ENCODE measurements at places on chromosomes 2 and 18.

DNA sequence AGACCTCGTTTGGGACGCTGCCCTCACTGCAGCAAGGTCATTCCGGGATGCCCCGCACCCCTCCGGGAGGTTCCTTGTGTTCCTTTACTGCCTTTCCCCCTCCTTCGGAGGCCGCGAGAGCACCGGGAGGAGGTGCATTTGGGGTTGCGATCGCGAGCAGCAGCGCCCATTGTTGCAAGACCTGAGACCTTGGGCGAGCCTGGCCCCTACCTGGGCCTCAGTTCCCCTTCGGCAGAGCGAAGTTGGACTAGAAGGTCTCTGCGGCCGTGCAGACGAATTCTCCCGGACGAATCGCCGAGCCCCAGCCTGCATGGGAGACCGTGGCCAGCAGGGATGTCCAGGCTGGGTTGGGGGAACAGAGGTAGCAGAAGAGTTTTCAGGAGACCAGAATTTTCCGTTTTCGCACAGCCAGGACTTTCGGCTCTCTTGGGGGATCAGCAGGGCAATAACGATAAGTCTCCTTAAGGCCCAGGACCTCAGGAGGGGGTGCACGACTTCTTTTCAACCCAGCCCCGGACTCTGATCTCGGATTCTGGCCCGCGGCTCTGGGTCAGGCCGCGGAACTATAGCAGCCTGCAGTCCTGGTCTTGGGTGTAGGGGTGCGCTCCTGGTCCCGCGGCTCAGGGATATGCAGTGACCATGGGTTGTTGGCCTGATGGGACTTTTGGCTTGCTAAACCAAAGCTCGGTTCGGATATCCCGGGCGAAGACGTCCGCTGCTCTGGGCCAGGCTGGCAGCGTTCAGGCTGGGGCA lies 2.8 kb downstream of the GDF7 start:
- no peak for DNase-seq

- DNase-seq: no peak
These were observed 94.9 kb upstream of the PAPOLG start for GRCh38 chr2:60661073-60661738.

DNA sequence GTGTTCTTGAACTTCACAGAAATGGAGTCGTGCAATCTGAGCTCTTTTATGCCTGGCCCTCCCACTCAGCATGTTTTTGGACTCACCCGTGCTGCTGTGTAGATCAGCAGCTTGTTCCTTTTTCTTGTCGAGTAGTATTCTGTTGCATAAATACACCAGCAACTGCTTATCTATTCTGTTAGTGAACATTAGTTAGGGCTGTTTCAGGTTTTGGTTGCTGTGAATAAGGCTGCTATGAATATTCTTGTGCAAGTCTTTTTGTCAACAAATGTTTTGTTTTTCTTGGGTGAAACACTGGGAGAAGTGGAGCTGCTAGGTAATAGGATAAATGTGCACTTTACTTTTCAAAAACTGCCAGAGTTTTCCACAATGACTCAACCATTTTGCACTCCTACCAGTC lies 15.3 kb upstream of the CIDEA start:
- DNase-seq: no peak

- DNase-seq: no peak
These were observed 155.1 kb downstream of the RND3 start for GRCh38 chr2:150332383-150332782.

DNA sequence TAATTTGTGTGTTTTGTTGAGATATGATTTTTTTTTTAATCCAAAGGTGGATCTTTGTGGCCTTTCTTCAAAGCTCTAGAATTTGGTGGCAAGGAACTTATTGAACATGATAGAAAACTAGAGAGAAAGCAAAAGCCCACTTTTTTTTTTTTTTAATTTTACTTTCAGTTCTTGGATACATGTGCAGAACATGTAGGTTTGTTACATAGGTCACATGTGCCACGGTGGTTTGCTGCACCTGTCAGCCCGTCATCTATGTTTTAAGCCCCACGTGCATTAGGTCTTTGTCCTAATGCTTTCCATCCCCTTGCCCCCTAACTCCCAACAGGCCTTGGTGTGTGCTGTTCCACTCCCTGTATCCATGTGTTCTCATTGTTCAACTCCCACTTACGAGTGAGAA lies 135.9 kb downstream of the RHBDD1 start:
- no peak for DNase-seq

DNA sequence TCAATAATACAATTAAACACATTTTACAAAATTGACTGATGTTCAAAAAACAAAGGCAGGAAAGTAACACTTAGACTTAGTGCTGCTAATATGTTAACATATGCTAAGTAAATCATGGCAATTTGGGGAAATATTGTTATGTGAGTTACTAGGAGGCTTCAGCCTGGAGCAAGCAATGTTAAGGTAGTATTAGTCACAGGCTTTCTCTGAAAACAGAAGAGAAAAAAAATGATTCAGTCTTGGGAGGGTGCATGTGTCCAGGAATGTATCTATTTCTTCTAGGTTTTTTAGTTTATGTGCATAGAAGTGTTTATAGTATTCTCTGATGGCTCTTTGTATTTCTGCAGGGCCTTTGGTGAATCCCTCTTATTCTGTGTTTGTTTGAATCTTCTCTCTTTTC lies 345.8 kb upstream of the TFPI start:
- no peak for DNase-seq

- no peak for DNase-seq
These were observed 159.6 kb downstream of the CCBE1 start for GRCh38 chr18:59537579-59537978.

DNA sequence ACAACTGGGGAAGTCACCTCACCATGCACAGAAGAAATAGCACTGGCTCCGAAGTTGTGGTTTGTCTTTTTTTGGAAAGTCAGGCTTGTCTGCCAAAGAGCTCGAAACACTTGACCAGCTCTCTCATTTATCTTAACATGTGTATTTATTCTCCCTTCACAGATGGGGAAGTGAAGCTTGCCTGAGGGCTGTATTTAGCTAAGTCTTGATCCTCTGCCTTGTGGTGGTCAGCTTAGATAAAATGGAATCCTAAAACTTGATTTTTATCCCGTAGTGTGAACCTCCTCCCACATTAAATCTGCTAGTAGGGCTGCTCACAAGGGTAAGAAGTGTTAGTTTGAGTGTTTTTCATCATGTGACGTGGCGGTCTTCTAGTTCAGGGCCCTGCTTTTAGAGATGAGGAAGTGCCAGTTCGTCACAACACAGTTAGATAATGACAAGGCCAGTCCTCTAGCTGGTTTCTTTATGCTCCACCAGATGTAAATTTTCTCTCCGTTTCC lies 89.7 kb downstream of the TMEM247 start:
- no peak for DNase-seq

DNA sequence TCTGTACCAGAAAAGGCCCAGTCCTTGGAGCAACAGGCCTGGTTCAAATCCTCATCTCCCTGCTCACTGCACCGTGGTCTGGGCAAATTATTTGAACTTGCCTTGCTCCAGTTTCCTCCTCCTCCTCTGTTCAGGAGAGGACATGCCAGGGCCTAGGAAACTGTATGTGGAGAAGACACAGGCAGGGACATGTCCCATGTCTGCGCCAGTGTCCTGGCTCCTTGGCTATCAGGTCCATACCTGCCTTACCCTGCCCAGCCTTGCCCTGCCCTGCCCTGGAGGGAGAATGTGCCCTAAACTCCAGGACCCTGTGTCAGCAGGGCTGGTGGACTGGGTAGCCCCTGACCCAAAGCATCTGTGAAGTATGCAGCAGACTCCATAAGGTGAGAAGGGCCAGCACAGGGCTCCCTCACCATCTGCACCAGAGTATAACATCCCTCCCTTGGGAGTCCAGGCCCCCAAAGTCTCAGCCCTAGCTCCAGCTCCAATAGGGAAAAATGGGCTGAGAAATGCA lies 165.3 kb downstream of the GALNT1 start:
- DNase-seq: no peak

- DNase-seq: peak; percentile 81
These were observed 22.5 kb upstream of the ACVR1 start for GRCh38 chr2:157898591-157898996.

DNA sequence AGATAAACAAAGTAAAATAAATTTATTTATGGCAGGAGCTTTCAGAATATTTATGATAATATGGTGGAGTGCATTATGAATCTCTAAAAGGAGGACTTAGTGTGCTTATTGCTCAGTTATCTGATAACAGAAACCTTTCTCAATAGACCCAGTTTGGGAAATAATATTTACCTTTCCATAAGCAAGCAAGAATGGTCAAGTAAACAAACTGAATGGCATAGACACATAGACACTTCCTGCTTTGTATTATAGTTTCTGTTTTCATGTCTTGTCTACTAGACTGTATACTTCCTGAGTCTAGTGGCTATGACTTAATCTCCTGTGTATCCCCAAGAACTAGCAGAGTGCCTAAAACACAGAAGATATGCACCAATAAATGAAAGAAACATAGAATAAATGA lies 87.8 kb downstream of the UPP2 start:
- no peak for DNase-seq

GRCh38 chr2:240789501-240790369 lies 30.3 kb downstream of the KIF1A start:
- DNase-seq: no peak

DNA sequence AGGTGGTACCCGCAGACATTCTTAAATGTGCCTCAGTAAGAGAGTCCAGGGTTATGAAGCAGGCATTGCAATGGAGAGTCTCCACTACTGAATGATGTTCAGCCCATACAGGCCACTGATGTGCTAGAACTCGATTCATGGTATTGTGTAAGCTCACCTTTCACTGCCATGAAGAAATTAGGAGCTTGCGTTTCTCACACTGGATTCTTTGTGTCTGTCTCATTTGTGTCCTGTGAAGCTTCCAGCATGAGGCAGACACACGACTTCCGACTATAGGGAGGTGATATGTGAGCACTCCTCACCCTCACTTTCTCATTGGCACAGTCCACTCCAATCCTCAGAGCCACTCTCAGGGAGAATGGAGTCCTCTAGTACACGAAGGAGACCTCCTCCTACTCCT lies 677.4 kb upstream of the RAB6C start:
- no peak for DNase-seq

DNA sequence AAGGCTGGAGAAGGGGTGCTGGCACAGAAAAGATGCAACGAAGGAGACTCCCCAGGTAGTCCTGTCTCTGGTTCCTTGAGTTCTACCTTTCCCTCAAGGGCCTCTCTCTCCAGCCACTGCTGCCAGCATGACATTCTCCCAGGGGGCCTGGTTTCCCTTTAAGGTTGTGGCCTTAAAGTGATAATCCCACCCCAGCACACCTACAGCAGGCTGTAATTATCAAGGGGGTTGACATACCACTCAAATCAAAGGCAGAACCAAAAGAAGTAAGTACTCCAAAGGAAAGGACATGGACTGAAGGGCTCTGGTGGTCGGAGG lies 127.4 kb upstream of the MSH6 start:
- DNase-seq: no peak

DNA sequence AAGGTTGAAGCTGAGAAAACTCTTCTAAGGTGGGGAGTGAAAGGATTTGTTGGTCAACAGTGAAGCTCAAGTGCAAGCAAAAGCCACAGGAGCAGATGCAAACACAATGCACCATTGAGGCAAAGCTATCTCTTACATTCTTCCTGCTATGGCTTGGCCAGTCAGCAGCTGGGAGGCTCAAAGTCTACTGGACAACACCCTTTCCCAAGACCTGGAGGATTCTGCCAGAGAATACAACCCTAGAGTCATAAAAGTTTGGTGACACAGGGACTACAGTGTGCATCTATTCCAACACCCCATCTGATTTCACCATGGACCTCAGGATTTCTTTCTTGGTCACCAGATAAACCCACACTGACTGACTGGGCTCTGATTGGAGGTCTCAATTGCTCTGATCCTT lies 342.0 kb downstream of the HRH4 start:
- DNase-seq: no peak

DNA sequence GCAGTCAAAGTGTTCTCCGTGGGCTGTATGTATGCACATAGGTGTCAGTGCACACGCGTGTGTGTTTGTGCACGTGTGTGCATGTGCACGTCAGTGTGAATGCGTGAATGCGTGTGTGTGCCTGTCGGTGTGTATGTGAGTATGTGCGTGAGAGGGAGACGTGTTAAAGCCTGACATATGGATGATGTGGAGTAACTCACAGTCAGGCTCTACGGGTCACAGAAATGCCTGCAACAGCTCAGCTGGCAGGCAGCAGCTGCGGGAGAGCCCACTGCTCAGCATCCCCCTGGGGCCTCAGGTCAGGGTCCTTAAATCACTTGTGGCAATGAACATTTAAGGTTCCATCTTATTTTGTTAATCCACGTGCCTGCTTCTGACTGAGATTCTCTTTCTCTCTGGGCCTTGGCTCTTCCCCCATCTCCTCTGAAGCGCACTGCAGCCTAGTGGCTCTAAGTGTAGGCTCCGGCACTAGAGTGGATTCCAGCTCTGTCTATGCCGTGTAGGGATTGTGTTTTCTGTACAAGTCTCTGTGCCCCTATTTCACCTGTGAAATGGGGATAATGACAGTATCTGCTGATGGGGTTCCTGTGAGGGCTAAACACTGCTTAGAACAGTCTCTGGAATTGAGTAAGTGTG lies 63.0 kb downstream of the DYSF start:
- no peak for DNase-seq

DNA sequence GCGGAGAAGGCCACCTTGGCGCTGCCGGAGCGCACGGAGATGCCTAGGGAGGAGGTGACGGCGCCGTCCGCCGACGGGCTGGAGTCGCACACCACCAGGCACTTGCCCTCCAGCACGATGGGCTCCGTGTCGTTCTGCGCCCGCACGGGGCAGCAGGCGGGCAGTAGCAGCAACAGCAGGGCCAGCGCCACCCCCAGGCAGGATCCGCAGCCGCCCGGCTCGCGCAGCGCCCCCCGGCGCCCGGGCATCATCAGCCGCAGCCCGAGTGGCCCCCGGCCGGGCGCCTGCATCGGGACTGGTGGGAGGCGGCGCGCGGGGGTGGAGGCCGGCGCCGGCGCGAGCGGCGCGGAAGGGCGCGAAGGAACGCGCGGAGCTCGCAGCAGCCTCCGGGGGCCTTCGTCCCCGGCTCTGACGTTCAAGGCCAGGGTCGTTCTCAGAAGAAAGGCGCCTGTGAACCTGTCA lies 2.2 kb downstream of the CBLN2 start:
- DNase-seq: no peak

GRCh38 chr2:182133195-182133891 lies 147.7 kb downstream of the PPP1R1C start:
- DNase-seq: no peak

DNA sequence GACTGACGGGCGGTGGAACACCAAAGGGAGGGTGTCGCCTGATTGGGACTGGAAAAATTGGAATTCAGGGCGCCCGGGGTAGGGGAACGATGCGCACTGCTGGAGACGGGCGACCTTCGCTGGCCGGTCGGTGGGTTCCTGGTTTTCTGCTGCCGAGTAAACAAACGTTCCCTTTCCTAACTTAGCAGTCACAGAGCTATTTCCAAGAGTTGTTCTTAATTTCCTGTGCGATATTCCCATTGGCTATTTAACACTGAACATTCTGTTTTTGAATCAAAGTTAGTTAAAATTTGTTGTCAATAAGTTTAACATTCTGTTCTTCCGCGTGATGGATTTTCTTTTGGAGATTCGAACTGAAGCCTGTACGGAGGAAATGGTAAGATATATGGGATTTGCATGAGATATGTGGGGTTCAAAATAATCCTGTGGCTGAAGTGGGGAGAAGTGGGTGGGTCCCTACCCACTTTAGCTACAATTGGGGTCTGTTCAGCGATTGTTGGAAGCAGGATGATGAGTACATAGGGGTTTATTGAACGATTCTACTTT lies 862 bp downstream of the C18orf54 start:
- DNase-seq: no peak

Data from activated naive CD4-positive, alpha-beta T cell treated with Interleukin-2 at 50 U/mL for 16 hours (primary cell).